ENCODE measurements at places on chromosomes 2 and 18.

DNA sequence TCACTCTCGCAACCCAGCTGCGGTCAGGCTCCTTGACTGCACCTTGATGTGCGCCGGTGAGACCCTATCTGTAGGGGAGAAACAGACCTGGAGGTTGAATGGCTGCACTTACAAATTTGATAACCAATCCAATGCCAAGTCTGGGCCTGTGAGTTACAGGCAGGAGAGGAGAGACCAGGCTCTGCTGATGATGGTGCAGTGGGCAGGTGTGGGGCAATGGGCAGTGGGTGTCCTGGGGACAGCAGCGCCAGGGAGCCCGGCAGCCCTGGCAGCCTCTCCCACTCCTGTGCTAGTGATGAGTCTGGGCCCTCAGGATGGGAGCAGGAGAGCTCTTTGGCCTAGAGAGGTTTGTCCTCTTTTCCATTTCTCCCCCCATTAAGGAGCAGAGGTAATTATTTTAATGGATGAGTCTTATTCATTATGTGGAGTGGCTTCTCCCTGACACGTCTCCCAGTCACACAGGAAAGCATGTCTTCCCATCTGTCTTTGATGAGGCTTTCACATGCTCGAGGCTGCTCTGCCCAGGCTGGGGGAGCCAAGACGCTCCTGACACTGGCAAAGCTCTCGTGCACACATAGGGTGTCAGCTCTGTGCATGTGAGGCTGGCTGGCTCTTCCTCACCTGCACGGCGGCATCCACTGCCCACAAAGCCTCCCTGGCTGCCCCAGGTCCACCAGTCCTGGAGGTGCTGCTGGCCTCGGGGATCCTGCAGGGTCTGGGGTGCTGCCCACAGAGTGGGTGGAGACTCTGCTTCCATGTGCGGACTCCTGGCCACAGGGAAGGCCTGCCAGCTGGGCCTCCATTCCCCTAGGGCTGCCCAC lies 10.0 kb upstream of the ALLC start:
- DNase-seq: no peak

DNA sequence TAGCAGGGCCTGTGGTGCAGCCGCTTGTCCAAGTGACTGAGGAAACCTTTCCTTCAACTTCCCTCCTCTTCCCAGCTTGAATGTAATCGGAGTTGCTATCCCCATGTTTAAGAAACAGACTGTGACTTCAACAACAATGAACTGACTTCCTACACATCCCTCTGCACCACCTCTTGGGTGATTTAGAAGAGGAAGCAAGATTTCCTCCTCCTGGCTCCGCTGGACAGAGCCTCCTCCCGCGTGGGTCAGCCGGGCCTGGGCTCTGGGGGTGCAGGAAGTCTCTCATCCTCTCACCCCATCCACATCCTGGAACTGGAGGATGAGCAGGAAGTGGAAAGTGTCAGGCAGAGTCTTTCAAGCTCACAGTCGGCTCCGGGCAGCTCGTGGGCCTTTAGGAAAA lies 84.3 kb downstream of the GATA6 start:
- DNase-seq: no peak

DNA sequence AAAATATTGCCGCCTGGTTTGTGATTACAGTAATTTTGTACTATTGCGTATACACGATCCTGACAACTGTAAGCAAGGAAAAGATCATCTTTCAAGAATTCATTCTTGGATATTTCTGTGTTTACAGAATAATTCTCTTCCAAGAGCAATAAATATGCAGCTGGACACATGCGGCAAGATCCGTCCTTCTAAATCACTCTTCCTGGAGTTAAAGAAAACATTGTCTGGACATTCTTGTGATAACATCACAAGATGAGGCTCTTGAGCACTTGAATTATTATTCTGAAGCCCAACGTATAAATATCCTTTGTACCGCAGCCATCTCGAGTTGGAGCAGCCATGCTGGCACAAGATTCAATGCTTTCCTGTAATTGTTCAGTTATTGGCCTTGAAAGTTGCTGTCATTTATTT lies 9.9 kb downstream of the FHL2 start:
- no peak for DNase-seq

DNA sequence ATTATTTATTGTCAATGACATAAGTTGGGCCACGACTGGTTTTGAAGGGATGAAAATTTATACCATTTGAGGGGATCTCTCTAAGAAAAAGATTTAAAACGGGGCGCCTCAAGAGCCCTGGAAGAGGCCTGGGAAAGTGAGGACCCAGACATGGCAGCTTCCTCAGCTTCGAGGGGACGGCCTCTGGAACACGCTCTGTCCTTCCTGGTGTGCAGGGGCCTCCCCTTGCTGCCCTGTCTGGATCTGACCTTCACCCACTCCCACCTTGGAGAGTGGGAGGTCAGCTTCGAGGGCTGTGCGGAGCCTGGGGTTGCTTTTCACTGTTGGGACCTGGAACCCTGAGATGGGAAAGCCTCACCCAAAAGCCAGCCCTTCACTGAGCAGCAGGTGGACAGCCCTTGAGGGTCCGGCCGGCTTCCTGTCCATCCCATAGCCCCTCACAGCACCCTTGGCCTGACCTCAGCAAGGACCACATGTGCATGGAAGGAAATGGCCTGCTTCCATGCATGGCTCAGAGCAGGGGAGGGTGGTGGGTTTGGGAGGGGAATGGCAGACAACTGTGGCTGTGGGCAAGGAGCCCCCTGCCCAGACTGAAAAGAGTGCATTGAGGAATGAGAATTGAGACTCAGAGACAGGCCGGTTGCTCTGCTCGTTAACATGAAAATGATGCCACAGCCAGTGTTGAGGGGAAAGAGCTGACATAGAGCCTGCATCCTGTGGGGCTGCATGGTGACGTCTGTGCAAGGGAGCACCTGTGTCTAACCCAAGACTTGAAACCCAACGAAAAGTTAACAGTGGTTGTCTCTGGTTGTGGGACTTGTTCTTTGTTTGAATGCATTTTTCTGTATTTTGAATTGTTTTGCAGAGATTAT lies 16.3 kb downstream of the FBLN7 start:
- DNase-seq: peak; percentile 20

Measured in CD4-positive, alpha-beta T cell treated with Interleukin-12 subunit alpha and Interleukin-12 subunit beta, for 1 hour (primary cell).